Stimulated activated CD8-positive, alpha-beta memory T cell treated with anti-CD3 and anti-CD28 coated beads, Interleukin-15, amount 100 ng/mL, for 1 hour (primary cell): ENCODE measurements at places on chromosomes 16 and 17.

- DNase-seq = no peak
Observed at GRCh38 chr16:50525716-50526115, 22.5 kb upstream of the NKD1 start.

- no peak for DNase-seq
Observed at GRCh38 chr16:20336955-20337354, 9.6 kb upstream of the GP2 start.

GRCh38 chr16:2070576-2071453 is 23.0 kb downstream of the TSC2 start:
- DNase-seq = no peak

DNA sequence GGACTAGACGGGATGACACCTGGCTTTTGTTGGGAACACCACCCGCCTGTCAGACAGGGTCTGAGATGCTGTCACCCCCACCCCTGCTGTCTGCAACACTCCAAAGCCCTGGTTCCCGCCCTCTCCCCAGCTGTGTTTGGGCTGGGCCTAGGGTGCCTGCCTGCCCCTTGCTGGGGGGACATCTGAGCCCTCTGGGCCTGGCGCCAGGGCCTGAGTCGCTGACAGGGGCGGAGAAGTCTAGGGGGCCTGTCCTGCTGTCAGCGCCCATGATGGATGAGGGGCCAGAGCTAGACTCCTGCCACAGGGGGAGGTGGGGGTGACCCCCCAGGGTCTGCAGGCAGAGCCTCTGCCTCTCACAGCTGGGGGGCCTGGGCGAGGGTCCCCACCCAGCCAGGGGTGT is 7.6 kb upstream of the PKMYT1 start:
- no peak for DNase-seq

- no peak for DNase-seq
Observed at GRCh38 chr16:78444-79150, 572 bp downstream of the MPG start.

DNA sequence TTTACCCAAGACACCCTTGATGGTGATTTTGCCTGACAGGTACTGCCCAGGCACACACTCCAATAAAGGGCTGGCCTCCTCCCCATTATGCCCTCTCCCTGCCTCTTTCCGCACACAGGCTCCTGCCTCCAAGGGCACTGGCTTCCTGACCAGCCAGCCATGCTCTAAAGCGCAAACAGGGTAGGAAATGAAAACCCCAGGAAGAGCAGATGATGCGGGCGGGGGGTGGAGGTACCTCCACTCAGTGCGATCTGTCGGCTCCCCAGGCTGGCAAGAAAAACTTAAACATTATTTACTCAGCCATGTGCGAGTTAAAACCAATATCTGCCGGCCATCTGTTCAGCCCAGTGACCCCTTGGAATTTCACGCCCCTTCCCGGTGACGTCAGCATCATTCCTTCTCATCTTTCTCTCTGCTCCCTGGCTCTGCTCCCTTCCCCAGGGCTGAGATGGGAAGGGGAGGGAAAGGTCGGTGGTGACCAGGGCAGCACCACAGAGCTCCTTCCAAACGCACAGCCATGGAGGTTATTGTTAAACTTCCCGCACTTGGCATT is 262.5 kb downstream of the CBLN1 start:
- DNase-seq = no peak

DNA sequence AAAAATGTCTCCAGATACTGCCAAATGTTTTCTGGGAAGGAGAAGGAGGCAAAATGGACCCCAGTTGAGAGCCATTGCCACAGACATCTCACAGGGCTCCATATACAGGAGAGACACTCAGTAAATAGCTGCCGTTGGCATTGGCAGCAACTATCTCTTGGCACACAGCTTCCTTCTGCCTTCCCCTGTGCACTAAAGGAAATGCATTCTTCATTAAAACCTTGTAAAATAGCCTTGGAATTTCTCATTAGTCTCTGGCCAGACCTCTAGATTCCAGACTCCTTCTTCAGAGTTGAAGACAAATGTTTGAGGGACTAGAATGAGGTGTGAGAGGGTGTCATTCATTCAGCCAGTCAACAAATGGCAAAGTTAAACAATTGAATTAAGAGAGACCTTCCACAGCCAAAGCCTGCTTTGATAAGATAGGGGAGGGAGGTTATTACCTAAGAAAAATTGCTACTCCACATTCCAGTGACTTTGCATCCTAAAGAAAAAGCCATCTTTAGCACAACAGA is 223.9 kb upstream of the HS3ST3A1 start:
- no peak for DNase-seq

GRCh38 chr17:17297217-17297616 is 6.0 kb upstream of the NT5M start:
- no peak for DNase-seq

DNA sequence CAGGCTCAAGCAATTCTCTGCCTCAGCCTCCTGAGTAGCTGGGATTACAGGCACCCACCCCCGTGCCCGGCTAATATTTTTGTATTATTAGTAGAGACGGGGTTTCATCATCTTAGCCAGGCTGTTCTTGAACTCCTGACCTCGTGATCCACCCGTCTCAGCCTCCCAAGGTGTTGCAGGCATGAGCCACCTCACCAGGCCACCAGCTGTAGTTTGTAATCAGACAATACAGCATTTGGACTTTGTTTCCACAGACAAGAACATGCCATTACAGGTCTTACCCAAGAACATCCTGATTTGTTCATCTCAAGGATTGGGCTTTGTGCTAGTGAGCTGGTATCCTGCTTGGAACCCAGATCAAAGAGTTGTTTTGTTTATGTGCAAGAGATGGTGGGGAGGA is 30.1 kb downstream of the C17orf100 start:
- DNase-seq = no peak
